ENCODE measurements at places on chromosomes 12 and 14.

GRCh38 chr12:12482150-12482761 is 80.4 kb downstream of the DUSP16 start:
- DNase-seq: no peak

DNA sequence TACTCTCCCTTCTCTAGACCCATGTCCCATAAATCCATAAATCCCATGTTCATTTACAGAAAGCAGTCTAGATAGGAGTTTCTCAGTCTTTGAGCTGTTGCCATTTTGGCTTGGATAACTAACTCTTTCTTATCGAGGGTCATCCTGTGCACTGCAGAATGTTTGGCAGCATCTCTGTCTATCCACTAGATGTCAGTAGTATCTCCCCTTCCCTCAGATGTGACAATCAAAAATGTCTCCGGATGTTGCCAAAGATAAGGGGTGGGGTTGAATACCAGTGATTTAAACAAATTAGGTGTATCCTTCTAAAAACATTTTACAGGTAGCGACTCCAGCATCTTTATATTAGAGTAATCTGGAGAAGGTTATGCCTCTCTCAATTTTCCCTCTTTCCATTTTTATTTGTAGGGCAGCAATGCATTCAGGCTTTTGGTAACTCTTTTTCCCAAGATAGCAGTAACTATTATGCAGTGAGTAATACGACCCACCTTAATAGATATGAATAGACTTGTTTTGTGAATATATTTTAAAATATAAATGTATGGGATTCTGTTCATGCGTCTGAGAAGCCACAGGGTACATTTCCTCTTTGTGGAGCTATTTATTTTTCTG is 100.7 kb downstream of the LRRK2 start:
- no peak for DNase-seq

- no peak for DNase-seq
Observed at GRCh38 chr14:100653409-100653808, 66.2 kb upstream of the BEGAIN start.

DNA sequence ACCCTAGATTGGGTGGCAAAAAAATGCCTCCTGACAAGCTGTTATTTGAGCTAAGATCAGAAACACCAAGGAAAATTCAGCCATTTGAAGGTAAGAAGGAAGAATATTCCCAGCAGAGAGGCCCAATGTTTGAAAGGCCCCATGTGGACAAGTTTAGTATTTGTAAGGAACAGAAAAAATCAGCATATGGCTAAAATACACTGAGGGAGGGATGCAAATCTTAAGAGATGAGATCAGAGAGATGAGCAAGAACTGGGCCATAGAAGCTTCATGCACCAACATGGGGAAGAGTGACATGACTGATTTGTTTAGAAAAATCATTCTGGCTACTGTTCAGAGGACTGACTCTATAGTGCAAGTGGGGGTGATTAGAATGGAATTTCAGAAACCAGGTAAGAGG is 496.8 kb upstream of the SOX5 start:
- no peak for DNase-seq

DNA sequence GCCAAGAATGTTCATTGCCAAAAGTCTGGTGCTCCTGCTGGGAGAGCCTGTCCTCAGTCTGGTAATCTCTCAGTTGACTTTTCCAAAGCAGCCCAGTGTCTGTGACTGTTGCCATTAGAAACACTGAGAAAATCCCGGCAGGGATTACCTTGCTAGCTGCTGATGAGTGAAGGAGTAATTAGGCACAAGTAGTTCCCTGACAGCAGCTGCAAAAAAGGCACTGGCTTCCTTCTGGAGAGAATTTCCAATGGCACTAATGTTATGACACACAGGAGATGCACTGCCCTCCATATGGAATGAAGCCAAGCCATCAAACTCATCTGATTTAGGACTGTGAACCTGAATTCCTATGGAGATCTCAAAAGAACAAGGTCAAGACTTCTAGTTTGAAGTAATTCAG is 1321.2 kb upstream of the SEL1L start:
- DNase-seq: no peak

DNA sequence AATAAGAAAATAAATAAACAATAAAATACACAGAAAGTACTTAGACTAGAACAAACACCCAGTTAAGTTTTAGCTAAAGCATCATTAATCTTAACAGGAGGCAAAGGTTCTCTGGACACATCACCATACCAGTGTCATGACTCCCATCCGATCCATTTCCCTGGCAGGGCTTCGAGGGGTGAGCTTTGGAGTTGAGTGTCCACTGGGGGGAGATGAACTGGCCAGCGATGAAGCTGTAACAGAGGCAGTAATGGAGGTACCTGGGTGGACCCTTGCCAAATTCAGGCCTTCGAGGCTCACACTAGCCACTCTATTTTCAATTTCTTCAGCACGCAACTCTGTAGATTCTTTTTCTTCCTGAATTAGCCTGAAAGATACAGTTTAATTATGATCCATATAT is 269.5 kb downstream of the ACSS3 start:
- DNase-seq: no peak

- DNase-seq: no peak
Observed at GRCh38 chr14:65074449-65075150, 27.7 kb downstream of the MAX start.

DNA sequence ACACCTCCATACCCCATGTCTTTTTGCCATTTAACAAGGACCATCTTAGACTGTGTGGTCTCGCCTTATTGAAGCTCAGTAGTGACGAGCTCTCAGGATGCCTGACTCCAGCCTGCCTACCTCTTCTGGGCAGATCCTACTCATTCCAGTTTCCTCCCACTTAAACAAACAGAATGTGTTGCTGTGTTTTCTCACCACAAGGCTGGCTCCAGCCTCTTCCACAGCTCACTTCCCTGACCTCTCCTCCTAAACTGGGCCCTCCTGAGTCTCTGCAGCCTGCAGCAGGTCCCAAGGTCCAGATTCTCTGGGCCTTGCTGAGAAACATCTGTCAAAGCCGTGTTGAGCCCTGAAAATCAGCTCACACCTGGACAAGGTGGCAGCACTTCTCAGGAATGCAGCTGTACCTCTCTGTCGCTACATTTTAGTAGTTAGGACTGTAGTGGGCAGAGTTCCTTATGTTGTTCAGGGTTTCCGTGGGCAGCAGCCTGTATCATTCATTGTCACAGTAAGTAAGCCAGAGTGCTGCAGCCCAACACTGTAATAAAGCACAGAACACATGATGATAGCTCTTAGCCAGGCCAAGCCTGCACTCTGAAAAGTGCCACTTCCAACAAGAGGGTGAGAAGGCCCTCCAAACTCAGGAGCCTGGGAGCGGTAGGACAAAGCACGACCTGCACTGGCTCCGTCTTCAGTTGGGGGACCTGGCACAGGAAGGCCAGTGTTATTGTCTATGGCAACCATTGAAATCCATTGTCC is 68.5 kb downstream of the NKX2-1 start:
- DNase-seq: no peak

DNA sequence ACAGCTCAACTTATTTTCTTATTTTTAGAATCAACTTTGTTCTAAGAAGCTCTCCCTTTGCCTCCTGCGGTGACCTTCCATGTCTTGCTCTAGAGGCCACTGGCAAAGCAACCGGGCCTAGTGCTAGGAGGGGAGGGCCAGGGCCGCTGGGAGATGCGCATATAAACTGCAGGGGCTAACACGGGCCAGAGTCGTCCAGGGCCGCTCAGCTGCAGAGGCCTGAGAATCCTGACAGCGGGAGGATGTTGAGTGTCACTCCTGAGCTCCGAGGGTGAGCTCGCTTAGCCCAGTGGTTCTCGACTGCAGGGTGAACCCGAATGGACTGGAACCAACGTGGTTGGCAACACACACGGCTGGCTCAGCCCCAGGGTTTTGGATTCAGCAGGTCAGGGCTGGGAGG is 6.5 kb upstream of the PIWIL1 start:
- DNase-seq: no peak

DNA sequence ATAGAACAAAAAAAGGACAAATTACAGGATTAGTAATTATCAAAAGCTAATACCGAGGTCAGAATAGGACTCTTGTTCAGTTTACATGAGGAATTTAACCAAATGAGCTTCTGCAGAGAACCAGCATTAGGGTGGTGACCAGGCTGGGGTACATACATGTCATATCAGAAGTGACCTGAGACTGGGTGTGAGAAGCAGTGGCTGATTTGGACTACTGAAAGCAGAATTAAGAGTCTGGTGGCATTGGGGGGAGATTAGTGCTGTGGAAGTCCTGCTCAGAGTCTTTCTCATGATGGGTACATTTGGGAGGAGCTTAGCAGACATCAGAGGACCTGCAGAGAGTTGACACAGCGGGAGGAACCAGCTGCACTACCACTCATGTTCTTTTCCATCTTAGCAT is 21.7 kb downstream of the TRAF3 start:
- no peak for DNase-seq

Data from stimulated activated CD8-positive, alpha-beta memory T cell treated with anti-CD3 and anti-CD28 coated beads, Interleukin-15, amount 100 ng/mL, for 48 hours (primary cell).